Thyroid gland (tissue), 4 donors: ENCODE measurements at places on chromosomes 7 and 10. TPM values are rescaled to one million over a fixed set of nuclear protein-coding genes. Genes with fewer than 3 reads are reported as not detected.
A peak's percentile ranks its signal among the peaks of the same experiment; 100 is the strongest.

GRCh38 chr7:16347066-16347826, 74.1 kb downstream of the CRPPA start:
- H3K27ac ChIP-seq = no peak overlapping the region
- no peaks in the 10 kb centered on the region for H3K36me3 ChIP-seq
- no peaks in the 10 kb centered on the region for H3K4me1 ChIP-seq
- H3K4me3 ChIP-seq = no peak overlapping the region

The TWIST1 gene
- 4.7 TPM for total RNA-seq

The POLR1F gene
- total RNA-seq = 17.2 TPM

DNA sequence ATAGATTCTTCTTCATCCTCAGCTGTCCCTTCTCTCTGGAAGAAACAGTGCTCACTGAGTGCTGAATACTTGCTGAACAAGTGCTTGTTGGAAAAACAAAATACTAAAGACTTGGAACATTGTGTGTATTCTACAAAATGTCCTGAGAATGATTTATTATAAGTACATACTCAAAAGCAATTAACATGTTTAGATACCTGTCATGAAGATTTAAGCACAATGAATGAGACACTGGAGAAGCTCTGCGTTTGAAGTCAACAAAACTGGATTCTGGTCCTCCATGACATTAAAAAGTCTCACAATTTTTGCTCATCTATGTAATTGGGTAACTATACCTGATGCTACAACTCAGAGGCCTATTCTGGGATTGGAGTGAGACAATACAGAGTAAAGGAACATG, 34.8 kb upstream of the LAMB1 start:
- no peaks in the 10 kb centered on the region for H3K27me3 ChIP-seq
- DNase-seq = no peak
- no peak overlapping the region for H3K27ac ChIP-seq
- no peaks in the 10 kb centered on the region for H3K36me3 ChIP-seq

DNA sequence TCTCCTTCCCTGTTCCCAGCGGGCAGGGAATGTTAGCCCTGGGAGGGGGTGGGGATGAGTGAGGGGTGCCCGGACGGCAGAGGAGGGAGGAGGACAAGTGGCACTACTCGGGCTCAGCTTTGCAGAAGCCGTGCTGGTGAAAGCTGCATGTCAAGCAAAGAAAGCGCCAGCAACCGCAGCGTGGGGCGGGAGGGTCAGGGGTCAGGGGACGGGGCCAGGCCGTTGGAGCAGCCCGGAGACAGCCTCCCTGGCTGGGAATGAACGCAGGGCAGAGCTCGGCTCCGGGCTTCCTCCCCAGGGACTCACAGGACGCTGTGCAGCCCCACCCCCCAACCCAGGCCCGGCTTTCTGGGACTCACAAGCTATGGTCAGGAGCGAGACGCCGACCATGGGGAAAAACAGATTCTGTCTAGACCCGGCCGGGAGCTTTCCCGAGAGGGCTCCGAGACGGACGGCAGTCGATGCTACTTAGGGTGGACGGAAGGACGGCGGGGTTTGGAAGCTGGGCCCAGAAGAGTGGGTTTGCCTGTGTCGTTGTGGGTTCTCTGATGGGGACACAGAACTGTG, 113.4 kb downstream of the VIPR2 start:
- H3K4me1 ChIP-seq = no peaks in the 10 kb centered on the region
- DNase-seq = no peak
- peak overlapping the region; percentile 39 for H3K4me3 ChIP-seq
- no peaks in the 10 kb centered on the region for H3K27me3 ChIP-seq
- no peaks in the 10 kb centered on the region for H3K36me3 ChIP-seq
